T-helper 17 cell (primary cell): ENCODE measurements at places on chromosomes 3 and 15.

DNA sequence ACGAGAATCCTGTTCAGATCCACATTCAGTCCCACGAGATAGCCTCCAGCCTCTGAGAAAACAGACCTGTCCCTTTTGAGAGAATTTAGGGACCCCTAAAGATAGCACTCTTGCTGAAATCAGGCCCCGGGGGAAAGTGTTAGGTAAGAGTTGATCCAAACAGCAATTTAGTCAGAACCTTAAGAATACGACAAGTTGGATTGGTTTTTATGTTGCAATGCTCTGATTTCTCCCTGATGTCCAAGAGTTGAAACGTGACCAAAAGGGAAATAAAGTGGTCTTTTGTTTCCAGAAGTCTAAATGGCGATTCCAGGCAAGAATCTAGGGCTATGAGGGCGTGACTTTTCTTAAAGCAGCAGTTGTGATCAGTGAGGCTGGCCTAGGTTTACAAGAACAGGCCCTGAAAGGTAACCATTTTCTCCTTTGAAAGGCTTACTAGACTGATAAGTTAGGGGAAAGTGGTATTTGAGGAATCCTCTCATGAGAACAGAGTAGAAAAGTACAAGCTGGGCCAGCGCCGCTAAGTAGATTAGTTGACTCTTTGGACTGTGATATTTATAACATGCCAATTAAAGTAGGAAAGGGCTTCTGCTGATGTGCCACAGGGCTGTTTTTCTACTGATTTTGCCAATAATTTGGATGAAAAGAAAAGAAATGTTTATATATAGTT, 4.9 kb downstream of the MAN2A2 start:
- DNase-seq, result no peak

- no peak for DNase-seq
Measured at GRCh38 chr3:193407112-193407511, 28.6 kb upstream of the ATP13A5 start.

GRCh38 chr3:41742121-41742520, 219.8 kb downstream of the ULK4 start:
- DNase-seq, result no peak

DNA sequence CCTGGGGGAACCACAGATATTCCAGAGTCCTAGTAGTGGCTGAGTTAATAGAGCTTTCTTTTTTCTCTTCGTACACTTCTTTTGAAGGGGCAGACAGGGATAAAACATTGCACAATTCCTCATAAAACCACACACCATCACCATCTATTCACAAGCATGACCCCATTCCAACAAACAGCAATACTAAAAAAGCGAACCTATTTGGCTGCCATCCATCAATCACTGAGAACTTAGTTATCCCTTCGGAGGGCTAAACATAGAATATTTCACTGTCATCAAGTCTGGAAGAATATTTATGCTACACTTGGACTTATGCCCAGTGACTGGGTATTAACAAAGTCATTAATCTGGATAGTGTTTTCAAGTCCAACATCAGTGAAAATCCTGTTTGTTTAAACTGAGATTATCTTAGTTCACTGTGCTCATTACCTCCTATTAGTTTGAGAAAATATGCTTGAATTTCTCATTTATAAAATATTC, 80.3 kb upstream of the PRTG start:
- DNase-seq, result no peak

DNA sequence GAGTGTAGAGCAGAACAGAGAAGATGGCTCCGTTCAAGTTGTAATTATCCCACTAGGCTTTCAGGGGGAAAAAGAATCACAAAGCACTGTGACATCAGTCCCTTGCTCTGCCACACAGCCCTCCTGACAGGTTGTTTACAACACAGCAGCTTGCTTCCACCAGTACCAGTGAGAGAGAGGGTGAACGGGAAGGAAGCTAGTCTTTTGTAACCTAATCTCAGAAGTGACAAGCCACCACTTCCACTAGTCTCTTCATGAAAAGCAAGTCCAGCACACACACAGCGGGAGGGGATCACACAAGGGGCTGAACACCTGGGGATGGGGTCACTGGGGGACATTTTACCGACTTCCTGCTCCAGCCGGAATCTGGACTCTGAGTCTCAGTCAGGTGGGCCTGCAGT, 86.3 kb downstream of the FAM81A start:
- no peak for DNase-seq

- DNase-seq, result no peak
Measured at GRCh38 chr3:135981701-135982403, 16.3 kb downstream of the PPP2R3A start.

DNA sequence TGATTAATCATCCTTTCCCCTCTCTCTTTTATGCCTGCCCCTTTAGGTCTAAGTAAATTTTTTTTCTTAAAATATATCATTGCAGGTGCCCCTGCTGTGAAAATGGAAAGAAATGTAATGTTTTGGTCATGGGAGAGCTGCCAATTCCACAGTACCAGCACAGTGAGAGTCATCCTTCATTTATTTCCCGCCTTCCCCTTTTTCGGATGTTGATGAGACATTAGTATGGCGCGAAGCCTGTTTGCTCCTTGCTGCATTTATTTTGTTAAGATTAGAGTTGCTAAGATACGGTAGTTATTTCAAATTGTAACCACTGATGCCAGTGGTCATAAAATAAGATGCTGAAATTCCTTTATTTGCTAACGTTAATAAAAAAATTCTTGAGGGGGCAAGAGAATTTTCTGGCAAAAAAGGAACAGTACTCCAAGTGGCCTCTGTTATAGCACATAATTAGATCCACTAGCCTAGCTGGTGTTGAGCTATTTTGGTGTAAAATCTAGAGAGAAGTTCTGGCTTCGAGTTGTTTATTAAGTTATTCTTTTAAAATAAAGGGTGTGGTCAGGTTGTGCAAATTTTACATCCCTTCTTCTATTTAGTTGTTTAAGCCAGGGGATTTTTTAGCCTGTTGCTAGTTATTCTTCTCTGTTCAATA, 62.8 kb downstream of the MDFIC2 start:
- no peak for DNase-seq

DNA sequence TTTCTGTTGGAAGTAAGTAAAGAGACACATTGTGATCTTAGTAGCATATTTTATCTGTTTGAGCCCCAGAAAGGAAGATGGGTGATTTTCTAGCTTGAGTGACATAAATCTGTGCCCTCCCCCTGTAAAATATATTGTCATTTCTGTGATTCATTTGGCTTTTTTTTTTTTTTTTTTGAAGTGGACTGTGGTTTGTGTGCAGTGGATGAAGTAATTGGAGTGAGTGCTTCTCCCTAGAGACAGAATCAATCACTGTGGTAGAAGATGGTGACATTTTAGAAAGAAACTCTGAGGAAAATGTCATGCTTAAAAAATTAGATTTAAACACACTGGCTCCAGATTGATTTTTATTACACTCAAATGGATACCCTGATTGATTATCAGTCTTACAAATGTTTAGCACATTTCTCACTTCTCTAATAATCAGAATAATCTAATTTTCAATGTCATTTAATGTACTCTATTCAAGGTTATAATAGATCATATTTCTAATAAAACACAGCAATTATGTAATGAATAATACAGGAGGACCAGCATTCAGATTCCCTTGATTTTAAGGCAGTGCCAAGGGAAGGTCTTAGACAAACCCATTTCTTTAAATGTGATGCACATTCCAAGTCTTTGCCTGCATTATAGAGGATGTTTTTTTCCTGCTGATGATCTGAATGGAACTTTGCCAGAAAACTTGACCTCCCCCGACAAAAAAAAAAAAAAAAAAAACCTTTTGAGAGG, 116.6 kb downstream of the TOP2B start:
- no peak for DNase-seq

- no peak for DNase-seq
Measured at GRCh38 chr3:107153981-107154380, 223.3 kb upstream of the CCDC54 start.

DNA sequence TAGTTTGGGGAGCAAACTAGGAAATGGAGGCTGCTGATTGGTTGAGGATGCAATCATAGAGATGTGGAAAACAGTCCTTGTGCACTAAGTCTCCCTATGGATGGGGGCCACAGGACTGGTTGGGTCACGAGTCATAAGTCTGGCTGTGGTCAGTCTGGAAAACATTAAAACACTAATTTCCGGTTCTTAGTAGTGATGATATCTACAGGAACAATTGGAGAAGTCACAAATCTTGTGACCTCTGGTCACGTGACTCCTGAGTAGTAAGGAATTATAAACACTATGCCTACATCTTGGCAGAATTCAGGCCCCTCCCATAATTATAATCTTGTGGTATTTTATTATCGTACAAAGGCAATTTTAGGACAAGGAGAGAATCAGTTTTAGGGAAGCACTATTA, 317.3 kb upstream of the ARPP21 start:
- no peak for DNase-seq

GRCh38 chr3:135452881-135453280, 512.6 kb upstream of the PPP2R3A start:
- no peak for DNase-seq
